Activated CD4-positive, alpha-beta T cell treated with anti-CD3 and anti-CD28 coated beads, Interleukin-2, amount 50 U/mL, for 48 hours (primary cell): ENCODE measurements at places on chromosomes 3 and 15.
A peak's percentile ranks its signal among the peaks of the same experiment; 100 is the strongest.

DNA sequence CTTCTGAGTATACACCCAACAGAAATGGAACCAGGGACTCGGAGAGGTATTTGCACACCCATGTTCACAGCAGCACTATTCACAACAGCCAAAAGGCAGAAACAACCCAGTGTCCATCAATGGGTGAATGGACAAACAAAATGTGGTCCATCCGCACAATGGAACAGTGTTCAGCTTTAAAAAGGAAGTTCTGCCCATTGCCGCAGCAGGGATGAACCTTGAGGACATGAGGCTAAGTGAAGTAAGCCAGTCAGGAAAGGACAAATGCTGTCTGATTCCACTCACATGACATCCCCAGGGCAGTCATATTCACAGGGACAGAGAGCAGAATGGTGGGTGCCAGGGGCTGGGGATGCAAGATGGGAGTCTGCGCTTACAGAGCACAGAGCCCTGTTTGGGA lies 7.5 kb downstream of the IQSEC1 start:
- no peak for DNase-seq

GRCh38 chr15:84009616-84010015 lies 226.0 kb upstream of the GOLGA6L4 start:
- DNase-seq, result no peak

- no peak for DNase-seq
These were observed 117.4 kb upstream of the LPP start for GRCh38 chr3:188036375-188037194.

DNA sequence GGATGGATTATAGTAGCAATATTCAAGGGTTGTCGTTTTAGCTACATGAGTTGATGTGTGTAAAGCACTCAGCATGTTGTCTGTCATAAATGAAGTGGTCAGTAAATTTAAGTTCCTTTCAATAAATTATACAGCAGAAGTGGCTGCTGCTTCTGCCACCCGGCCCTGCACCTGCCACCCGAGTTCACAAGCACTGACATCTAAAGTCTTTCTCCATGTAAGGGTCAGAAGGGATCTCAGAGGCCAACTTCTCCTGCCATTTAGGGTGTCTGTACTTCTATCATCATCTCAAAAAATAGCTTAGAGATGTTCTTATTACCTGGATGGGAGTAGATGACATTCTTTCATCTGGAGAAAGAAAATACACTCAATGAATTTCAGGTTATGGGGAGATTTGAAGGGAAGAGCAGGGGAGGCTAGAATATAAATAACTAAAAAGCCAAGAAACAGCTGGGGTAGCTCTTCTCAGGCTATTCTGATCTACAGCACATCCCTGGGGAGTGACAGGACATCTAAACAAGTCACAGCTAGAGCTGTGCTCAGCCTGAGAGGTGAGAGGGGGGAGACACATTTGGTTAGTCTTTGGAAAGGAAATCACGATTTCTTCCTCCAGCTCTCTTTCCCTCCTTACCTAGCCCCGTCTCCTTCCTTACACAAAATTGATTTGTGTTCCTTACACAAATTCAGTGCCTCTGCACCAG lies 8.0 kb downstream of the GCSAM start:
- DNase-seq, result no peak

- peak; percentile 61 for DNase-seq
These were observed 182.7 kb upstream of the GADL1 start for GRCh38 chr3:31077021-31077601.

GRCh38 chr3:100087198-100087597 lies 27.1 kb downstream of the FILIP1L start:
- no peak for DNase-seq
